ENCODE measurements at places on chromosomes 2 and 18.

GRCh38 chr2:161044095-161044865, 115.9 kb upstream of the TANK start:
- no peak for DNase-seq

- no peak for DNase-seq
Observed at GRCh38 chr2:26883956-26884355, 36.0 kb downstream of the DPYSL5 start.

DNA sequence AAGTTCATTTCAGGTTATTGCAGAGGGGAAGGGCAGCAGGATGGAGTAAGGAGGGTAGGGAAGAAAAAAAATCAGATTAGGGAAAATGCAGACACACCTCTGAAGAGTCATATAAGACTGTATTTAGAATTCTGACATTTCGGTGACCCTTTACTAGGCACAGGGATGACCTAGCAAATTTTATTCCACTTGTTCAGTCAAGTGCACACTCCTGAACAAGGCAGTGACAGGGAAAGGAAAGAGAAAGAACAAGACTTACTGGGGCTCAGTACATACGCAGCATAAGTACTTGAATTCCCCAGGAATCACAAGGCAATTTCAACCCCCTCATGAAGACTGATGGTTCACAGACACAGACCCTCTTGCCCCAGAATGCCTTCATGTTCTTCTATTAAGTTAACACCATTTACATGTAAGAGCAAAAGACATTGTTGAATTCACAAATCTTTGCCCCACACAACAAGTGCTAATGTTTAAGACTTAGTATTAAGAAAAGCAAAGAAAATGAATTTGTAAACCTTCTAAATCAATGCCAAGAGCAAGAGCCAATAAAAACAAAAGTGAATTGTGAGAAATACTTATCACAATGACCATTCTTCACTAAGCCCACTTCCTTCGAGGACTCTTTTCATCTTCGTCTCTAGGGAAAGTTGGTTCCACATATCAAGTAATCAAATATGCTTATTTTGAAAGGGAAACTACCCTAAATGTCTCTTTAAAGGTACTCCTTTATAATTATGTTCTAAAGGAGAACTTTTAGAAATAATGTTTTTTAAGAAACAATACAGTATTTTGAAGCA, 47.0 kb downstream of the COBLL1 start:
- DNase-seq, result no peak

GRCh38 chr2:237092920-237093781, 7.5 kb downstream of the COPS8 start:
- DNase-seq, result no peak

GRCh38 chr2:142286618-142287017, 155.8 kb upstream of the LRP1B start:
- DNase-seq, result no peak

- DNase-seq, result no peak
Observed at GRCh38 chr18:78595453-78595852, 384.2 kb upstream of the SALL3 start.

DNA sequence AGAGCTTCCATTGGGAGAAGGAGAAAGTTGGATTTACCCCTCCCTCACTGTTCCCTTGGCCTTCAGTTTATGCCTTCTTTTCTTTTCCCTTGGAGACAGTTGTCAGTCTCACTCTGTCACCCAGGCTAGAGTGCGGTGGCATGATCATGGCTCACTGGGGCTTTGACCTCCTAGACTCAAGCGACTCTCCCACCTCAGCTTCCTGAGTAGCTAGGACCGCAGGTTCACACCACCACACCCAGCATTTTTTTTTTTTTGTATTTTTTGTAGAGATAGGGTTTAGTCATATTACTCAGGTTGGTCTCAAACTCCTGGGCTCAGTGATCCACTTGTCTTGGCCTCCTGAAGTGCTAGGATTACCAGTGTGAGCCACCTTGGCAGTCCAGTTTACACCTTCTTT, 49.9 kb downstream of the SLC9A4 start:
- DNase-seq, result no peak

- DNase-seq, result no peak
Observed at GRCh38 chr2:54107903-54108615, 7.4 kb upstream of the ACYP2 start.

- no peak for DNase-seq
Observed at GRCh38 chr2:60446413-60447267, 106.8 kb downstream of the BCL11A start.

DNA sequence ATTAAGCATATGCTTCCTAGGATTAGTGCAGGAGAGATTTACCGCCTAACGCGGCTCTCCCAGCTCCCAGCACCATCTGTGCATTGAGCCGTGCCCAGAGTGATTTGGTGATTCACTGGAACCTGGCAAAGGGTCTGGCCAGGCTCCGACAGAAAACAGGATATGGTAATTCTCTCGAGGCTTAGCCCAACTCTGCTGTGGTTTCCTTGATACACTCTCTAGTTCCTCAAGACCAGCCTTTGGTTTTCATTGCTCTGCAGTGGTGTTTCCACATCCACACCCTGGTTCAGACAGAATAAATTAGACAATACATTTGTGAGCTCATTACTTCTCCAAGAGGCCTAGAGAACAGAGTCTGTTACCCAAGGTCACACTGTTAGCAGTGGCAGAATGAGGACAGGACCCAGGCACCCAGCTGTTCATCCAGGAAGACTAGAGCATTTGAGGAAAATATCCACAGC, 23.0 kb upstream of the SMAD2 start:
- DNase-seq, result no peak

DNA sequence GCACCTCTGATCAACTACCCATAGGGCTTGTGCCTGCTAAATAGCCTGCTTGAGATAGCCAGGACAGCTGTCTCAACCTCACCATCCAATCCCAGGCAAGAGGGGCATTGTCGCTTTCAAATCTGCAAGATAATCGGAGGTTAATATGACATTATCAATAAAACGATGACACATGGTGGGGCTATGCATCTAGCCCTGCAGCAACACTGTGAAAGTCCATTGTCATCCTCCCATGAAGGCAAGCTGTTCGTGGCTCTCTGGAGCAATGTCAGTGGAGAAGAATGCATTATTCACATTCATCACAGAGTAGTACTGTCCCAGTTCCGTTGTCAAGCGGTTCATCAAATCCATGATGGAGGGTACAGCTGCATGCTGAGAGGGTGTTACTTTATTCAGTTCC, 18.9 kb upstream of the KLHL23 start:
- no peak for DNase-seq

DNA sequence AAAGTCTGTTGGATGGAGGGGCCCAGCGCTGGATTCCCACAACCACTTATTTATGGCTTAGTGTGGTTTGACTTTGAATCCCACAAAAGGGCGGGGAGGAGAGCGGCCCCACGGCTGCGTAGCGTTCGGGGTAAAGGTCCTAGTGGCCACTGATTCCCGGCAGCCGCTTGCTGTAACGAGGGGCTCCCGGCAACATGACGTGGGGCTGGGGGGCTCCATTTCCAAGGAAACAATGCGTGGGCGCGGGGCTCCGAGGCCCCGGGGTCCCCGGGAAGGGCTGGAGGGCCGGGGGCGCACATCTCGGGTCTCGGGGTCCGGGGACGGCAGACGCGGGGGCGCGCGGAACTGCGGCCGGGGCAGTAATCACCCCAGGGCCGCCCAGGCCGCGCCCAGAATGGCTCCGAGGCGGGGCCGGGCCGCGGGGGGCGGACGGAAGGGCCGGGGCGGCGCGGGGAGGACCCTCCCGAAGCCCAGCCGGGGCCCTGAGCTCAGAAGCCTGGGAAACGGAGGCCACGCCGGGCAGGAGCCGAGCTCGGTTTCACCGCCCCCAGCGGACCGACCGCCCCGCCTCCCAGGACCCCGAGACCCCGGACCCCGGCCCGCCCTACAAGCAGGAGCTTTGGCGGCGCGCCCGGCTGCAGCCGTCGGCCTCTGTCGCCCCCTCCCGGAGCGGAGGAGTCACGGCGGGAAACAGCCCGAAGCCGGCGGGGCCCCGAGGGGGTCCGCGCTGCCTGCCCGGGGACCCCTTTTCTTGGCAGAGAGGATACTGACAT, 11.9 kb upstream of the MLPH start:
- peak; percentile 64 for DNase-seq

DNA sequence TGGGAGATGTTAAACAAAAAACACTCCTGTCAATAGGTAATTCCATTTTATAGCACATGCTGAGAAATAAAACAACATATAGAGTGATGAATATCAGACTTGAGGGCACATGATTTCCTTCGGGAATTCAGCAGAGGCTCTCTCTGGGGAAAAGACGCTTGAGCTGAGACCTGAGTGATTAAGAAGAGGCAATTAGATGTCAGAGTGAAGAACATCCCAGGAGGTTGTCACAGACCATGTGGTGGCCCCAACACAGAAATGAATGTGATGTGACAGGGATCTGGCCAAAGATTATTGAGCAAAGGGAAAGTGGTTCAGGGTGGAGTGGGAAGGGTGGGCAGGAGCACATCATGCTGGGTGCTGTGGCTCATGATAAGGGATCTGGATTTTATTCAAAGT, 254.7 kb downstream of the RAD51AP2 start:
- no peak for DNase-seq

DNA sequence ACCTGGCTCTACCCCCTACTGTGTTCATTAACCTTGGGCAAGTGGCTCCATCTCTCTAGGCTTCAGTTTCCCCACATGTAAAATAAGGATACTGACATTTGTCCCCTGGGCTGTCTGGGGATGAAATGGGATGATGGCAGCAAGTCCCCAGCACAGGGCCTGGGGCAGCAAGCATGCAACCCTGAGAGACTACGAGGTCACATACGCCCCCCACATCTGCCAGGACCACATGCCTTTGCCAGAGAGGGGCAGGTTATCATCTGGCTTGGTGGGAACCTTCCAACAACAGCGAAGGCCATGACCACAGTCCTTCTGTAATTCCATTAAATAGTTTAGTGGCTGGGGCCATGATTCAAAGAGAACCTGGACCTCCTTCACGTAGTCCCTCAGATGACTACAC, 145.9 kb upstream of the REV1 start:
- DNase-seq, result no peak

GRCh38 chr18:13566941-13567746, 159.2 kb downstream of the FAM210A start:
- no peak for DNase-seq

DNA sequence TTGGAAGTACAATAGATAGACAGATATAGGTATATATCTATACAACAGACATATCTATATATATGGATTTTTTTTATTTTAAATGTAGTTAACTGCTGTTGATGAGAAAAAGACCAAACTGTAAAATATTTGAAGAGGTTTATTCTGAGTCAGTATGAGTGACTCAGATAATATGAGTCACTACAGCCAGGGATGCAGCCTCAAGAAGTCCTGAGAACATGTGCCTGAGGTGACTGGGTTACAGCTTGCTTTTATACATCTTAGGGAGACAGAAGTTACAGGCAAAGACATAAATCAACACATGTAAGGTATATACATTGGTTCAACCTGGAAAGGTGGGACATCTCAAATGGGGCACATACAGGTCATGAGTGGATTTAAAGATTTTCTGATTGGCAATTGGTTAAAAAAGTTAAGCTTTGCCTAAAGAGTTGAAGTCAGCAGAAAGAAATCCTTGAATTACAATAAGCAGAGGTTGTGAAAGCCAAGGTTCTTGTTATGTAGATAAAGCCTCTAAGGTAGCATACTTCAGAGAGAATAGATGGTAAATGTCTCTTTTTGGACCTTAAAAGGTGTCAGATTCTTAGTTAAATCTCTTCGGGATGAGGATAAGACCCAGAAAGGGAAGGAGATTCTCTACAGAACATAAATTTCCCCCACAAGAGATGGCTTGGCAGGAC, 149.9 kb downstream of the RBM43 start:
- DNase-seq, result no peak
